ENCODE measurements at places on chromosomes 7 and 10. TPM values are rescaled to one million over a fixed set of nuclear protein-coding genes. Genes with fewer than 3 reads are reported as not detected.

ZNF239 gene
- 6.3 TPM for total RNA-seq

TIMM23 gene
- 75.2 TPM for total RNA-seq

SLC16A12 gene
- not detected for total RNA-seq

LLCFC1 gene
- not detected for total RNA-seq

GRCh38 chr7:98162758-98163157 is 48.5 kb upstream of the BHLHA15 start:
- no peak for DNase-seq

GRCh38 chr7:100476903-100477870 is 1.8 kb downstream of the TSC22D4 start:
- peak; percentile 52 for DNase-seq

DNA sequence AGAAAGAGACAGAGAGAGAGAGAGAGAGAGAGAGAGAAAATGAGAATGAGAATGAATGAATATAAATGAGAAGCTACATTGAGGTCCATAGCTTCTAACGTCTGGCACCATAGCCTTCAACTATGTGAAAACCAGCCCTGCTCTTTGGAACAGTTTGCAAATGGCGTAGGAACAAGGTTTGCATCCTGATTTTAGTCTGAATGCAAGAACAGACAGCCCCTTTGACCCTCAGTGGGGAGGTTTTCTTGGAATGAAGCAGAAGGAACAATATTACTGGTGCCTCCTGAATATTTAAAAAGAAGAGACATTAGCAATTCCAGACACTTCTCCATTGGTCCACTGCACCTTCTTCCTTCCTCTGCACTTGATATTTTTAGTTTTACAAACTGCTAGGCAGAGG is 23.0 kb downstream of the LHPP start:
- no peak for DNase-seq

GRCh38 chr7:121941830-121942229 is 68.9 kb downstream of the PTPRZ1 start:
- no peak for DNase-seq

DNA sequence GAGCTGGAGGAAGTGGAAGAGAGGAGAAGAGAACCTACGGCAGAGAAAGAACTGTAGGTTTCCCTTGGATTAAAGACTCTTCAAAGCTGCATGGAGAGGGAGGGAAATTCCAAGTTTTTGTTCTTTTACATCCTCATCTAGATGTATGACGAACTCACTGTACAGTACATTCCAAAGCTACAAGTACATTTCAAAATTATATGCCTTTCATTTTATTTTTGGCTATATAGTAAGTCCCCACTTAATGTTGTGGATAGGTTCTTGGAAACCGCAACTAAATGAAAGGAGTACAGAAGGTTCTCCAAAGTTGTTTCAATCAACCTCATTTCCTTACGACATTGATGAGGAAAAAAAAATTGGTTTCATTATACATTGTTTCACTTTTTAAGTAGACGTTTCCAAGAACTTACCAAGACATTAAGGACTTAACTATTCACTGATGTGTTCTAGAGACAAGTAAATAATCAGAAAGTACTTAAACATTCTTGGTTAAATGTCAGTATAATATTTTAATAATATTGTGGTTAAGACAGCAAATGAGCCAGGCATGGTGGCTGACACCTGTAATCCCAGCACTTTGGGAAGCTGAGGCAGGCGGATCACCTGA is 16.1 kb upstream of the JMJD1C start:
- DNase-seq, result peak; percentile 26
